Renal pelvis (tissue), 12 donors: ENCODE measurements at places on chromosomes 4 and X.

GRCh38 chr4:139035650-139036049 lies 20.1 kb downstream of the NOCT start:
- DNase-seq, result no peak

DNA sequence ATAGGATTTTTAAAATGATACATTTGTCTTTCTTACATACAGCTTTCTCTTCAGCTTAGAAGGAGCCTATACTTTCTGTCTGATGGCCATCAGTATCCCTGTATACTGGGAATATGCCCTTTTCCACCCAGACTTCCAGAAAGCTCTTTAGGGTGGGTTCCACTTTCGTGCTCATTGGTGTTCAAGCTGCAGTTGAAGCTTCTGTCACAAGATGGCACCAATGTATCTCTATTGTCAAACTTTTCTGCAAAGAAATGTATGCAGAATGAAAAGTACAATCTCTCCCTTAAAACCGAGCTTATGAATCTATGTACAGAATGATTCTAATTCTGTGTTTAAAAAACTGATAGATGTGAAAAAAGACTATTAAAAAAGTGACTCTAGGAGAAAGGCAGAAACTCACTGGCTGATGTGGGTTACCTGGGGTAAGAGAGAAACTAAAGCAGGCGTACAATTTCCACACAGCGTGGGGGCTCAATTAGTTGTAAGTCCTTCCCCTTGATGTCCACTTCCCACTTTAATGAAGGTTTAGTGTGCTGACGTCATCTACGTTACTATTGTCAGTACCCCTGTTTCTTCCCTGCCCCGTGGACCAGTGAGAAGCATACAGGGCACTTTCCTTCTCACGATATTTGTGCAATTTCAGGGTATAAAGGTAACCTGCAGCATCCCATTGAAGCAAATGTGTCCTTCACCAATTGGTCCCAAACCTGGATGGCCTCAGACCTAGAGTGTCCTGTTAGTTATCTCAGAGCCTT lies 57.3 kb upstream of the TCEAL2 start:
- peak; percentile 15 for DNase-seq

- no peak for DNase-seq
Observed at GRCh38 chrX:111504941-111505340, 6.5 kb upstream of the SERTM2 start.

DNA sequence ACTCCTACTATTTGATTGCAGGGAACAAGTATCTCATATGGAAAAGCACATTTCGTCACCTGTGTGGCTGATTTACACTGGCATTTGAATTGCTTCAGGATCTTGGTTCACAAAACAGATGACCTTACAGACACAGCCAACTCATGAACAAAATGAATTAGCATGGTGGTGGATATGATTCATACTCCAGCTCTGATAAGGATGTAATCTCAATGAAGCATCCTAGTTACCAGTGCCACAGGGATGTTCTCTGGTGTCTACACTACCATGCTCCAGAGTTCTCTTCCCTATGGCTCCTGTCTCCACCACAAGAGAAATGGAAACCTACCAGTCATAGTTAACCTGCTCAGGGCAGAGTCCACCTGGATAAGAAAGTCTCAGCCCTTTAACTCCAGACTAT lies 40.7 kb downstream of the TEC start:
- no peak for DNase-seq

DNA sequence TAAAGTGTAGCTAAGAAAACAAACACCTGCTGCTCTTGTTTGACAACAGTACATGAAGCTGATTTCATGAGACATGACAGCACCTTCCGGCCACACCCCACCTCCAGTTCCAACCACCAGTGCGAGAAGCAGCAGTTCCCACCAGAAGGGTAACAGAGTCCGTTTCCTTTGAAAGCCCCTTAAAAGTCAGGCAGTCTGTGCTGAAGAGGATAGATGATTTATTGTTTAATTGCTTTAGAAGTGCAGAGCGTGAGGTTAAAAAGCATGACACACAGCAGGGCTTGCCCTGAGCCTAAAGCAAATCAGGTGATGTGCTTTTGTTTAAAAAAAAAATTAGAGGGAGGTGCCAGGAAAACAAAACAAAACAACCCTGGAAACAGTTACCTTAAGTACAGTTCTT lies 82.6 kb downstream of the HADH start:
- DNase-seq, result no peak

- no peak for DNase-seq
Observed at GRCh38 chr4:140781596-140781995, 25.4 kb upstream of the TBC1D9 start.

- no peak for DNase-seq
Observed at GRCh38 chr4:30536231-30536630, 183.9 kb upstream of the PCDH7 start.

- DNase-seq, result no peak
Observed at GRCh38 chr4:5843573-5844530, 49.0 kb downstream of the CRMP1 start.

DNA sequence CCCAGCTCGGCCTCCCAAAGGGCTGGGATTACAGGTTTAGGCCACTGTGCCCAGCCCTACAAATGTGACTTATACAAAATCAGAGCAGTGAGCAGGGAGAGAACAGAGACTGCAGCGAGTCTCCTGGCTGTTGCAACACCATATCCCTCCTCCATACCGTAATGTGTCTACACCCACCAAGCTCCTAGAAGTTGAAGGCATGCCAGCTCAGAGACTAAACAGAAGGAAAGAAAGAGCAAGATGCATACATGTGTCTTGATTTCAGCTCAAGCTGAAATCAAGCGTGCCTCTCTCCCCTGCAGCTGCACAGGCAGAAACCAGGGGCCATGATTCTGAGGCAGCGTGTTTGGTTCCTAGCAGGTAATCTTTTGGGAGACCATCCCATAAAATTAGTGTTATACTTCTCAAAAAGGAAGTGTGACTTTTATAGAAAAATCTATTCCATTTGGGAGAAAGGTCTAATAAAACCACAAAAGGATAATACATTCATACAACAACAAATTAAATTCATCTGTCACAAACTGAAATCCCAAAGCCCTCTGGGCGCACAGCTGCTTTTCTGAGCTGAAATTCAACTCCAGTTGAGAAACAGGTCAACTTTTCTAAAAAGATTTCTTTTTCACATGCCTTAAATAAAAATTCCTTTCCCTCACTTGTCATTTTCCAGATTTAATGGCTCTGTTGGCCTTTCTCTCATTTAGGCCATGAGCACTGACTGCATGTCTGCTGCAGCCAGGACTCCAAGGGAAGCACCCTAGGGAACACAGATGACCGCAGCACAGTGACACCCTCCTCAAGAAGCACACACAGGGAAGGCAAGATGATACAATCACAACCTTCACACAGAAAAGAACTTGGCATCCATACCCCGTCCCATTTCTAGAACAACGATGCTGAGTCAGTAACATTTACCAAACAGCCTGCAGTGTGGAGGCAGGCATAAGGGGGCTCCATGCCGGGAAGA lies 34.4 kb downstream of the AFAP1 start:
- DNase-seq, result no peak

- no peak for DNase-seq
Observed at GRCh38 chrX:72299891-72300630, 5.7 kb downstream of the CITED1 start.

DNA sequence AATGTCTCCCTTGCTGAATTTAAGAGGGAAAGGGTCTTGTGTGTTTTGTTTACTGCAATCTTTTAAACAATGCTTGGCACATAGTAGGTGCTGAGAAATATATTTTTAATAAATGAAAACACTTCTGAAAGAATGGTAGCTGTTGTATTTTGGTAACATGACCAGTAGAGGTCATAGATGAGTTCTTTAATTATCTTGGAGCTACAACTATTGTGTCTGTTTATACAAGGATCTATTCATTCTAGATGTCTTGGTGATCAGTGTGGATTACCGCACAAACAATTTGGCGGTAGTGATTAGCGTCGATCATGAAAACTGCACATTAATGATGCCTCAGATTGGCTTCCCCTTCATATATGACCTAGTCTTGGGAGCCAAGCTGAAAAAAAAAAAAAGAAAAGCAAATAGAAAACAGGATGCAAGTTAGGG lies 21.4 kb upstream of the SCRG1 start:
- no peak for DNase-seq

- DNase-seq, result no peak
Observed at GRCh38 chrX:100812216-100813158, 7.7 kb upstream of the CSTF2 start.

DNA sequence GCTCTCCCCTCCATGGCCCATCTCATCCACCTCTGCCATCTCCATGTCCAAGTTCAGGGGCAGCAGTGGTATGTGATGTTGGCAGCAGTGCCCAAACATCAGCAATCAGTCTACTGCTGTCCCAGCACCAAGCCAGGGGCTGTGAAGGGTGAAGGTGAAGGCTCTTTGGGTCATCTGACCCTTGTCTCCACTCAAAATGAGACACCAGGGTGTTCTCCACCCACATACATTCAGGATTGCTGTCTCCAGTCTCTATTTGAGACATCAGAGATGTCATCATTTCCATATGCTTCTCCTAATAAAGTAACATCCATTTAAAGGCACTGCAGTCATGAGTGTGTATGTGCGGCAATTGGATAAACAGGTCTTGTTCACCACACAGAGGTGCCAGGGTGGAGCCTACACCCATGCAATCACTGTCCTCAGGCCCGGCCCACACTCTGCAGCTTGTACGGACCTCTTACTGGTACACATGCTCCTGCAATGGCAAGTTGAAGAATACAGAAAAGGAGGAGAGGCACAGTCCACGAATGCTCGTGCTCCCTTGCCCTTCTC lies 22.2 kb downstream of the MAML3 start:
- no peak for DNase-seq

- no peak for DNase-seq
Observed at GRCh38 chr4:93263166-93263565, 565.4 kb upstream of the ATOH1 start.

- DNase-seq, result no peak
Observed at GRCh38 chr4:108118505-108118904, 50.2 kb downstream of the LEF1 start.

DNA sequence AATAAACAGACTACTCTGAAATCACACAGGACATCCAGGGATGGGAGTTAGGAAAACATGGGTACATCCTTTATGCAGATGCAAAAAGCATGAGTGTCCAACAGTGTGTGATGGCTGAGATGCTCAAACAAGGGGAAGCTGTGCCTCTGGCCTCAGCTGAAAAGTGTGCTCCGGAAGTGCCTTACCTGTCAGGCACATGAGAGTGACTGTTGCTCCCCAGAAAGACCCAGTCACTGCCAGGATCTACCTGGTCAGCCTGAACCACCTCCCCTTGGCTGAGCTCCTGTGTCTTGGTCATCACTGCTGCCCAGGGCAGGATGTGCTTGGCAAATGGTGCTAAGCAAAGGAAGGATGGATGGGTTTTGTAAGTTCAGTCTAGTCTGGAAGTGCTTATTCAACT lies 4.0 kb downstream of the PPP2R2C start:
- DNase-seq, result no peak

GRCh38 chr4:23814587-23814986 lies 75.3 kb downstream of the PPARGC1A start:
- no peak for DNase-seq

- DNase-seq, result no peak
Observed at GRCh38 chrX:40006106-40007017, 91.4 kb downstream of the BCOR start.

GRCh38 chrX:138648568-138648967 lies 62.9 kb downstream of the FGF13 start:
- no peak for DNase-seq

- no peak for DNase-seq
Observed at GRCh38 chrX:153019166-153019565, 25.2 kb upstream of the PNMA5 start.

DNA sequence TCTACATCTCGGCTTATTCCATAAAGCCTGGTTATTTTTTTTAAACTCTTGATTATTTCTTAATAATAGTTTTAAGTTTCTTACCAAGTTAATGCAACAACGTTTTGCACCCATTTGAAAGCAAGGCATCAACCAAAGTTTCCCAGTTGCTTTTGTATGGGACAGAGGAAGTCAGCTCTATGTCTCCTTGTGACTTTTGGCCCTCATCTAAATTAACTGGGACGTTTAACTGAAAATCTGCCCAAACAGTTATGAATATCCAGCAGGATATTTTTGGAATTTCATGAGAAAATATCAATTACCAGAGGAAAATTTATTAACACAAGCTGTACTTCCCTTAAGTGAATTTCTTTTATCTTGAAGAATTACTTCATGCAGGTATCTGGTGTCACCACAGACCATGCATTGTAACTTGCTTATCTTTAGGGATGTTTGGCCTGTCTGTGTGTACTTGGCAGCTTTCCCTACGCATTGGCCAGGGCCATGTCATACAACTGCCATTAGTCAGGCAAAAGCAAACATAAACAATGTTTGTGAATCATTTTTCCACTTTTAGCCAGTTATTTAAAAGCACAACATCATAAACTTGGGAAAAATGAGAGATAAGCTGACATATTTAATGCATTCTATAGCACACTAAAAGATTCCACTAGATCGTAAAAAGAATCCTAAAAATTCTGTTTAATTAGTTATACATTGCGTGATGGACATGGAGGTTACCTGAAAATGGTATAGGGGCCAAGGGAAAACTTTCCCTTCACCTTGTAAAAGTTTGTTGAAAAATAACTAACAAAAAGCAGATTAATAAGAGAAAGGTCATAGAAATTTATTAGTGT lies 101.4 kb upstream of the PDE5A start:
- peak; percentile 57 for DNase-seq

- DNase-seq, result peak; percentile 21
Observed at GRCh38 chrX:70196961-70197720, 19.9 kb downstream of the DGAT2L6 start.
